ENCODE measurements at places on chromosomes 3 and 15.

- no peak for DNase-seq
Measured at GRCh38 chr3:11185564-11186317, 31.4 kb downstream of the HRH1 start.

GRCh38 chr3:34260271-34261000 is 462.0 kb downstream of the PDCD6IP start:
- peak; percentile 19 for DNase-seq

GRCh38 chr15:48761393-48762158 is 49.3 kb downstream of the CEP152 start:
- no peak for DNase-seq

DNA sequence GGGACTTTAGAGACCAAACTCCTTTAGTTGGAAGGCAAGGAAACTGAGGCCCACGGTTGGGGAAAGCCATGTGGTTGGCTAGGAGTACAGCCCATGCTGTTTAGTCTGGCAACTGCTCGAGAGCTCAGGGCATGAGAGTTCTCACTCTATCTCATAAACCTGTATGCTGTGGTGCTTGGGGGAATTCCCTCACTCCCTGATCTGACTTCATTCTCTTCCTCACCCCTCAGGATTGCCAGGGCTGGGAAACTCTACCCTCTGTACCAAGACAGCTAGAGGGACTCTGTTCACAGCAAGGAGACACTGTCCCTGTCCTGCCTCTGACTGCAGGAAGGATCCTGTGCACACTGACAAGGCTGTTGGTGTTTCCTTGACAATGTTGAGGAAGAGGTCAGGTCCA is 230.2 kb downstream of the ZNF621 start:
- no peak for DNase-seq

GRCh38 chr3:193342551-193342950 is 36.0 kb downstream of the ATP13A5 start:
- no peak for DNase-seq

GRCh38 chr3:13123765-13124164 is 50.5 kb upstream of the IQSEC1 start:
- no peak for DNase-seq

GRCh38 chr15:26033493-26033892 is 170.4 kb upstream of the ATP10A start:
- DNase-seq, result no peak

All from activated naive CD8-positive, alpha-beta T cell treated with anti-CD3 and anti-CD28 coated beads for 36 hours (primary cell).